ENCODE measurements at places on chromosomes 2 and 18. TPM values are rescaled to one million over a fixed set of nuclear protein-coding genes. Genes with fewer than 3 reads are reported as not detected.

The IL1R2 gene
- total RNA-seq = 0.97 TPM

The RAB6D gene
- total RNA-seq = not detected

The BUB1 gene
- total RNA-seq = 50.0 TPM

The SULT1C4 gene
- total RNA-seq = not detected

The RSAD2 gene
- total RNA-seq = 0.89 TPM

The IL36G gene
- total RNA-seq = not detected

Measured in A549 treated with CORT108297 at 1 μM for 4 hours (cell line).